ENCODE measurements at places on chromosomes 11 and 22. TPM values are rescaled to one million over a fixed set of nuclear protein-coding genes. Genes with fewer than 3 reads are reported as not detected.

The DMC1 gene
- total RNA-seq, result 1.0 TPM

- no peak overlapping the region for H3K4me3 ChIP-seq
- DNase-seq, result no peak
- H3K36me3 ChIP-seq, result no peaks in the 10 kb centered on the region
These were observed 100.7 kb downstream of the CELSR1 start for GRCh38 chr22:46436595-46437175.

GRCh38 chr22:46581538-46582244, 38.5 kb upstream of the GRAMD4 start:
- H3K27ac ChIP-seq, result peak overlapping the region; percentile 89
- no peaks in the 10 kb centered on the region for H3K27me3 ChIP-seq
- no peaks in the 10 kb centered on the region for H3K36me3 ChIP-seq
- H3K4me3 ChIP-seq, result peak overlapping the region; percentile 3
- DNase-seq, result peak; percentile 46

DNA sequence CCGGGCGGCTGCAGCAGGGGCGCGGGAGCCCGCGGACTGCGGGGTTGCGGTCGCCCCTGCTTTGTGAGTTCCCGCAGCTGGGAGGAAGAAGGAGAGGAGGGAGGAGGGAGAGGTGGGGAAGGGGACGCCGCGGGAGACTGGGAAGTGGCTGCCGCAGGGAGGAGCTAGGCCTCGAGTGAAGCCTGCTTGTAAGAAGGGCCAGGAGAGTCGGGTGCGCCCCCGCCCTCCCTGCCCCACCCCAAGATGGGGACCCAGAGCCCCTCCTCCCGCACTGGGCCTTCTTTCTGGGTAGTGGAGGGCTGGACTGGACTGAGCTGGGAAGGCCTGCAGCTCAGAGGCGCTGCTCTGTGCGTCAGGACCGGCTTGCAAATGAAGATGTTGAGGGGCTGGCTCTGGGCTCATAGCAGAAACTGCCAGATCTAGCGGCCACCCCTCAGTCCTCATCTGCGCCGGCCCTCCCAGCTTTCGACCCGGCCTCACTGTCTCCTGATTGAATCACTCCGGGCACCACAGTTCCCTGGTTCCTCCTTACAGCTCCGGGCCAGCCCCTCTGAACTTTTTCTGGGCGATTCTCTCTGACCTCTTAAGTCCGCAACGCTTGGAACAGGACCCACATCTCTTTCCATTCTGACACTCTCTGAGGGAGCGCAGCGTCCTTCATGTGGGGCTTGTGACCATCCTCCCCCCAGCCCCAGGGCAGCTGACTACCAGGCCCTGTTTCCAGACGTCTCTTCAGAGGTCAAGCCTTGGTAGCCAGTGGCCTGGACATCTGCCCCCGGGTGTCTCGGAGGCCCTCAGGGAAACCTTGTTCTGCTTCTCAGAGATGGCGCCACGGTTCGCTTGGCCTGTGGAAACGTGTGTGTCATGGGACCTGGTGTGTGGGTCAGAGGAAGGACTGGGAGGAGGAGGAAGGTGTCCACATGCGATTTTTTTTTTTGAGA, 21.9 kb downstream of the SERPINH1 start:
- peaks cover 40% of the 10 kb centered on the region for H3K4me1 ChIP-seq
- peak overlapping the region; percentile 98 for H3K27ac ChIP-seq
- H3K27me3 ChIP-seq, result no peaks in the 10 kb centered on the region
- H3K4me3 ChIP-seq, result peak overlapping the region; percentile 85
- no peaks in the 10 kb centered on the region for H3K36me3 ChIP-seq
